ENCODE measurements at places on chromosomes 2 and 18.

DNA sequence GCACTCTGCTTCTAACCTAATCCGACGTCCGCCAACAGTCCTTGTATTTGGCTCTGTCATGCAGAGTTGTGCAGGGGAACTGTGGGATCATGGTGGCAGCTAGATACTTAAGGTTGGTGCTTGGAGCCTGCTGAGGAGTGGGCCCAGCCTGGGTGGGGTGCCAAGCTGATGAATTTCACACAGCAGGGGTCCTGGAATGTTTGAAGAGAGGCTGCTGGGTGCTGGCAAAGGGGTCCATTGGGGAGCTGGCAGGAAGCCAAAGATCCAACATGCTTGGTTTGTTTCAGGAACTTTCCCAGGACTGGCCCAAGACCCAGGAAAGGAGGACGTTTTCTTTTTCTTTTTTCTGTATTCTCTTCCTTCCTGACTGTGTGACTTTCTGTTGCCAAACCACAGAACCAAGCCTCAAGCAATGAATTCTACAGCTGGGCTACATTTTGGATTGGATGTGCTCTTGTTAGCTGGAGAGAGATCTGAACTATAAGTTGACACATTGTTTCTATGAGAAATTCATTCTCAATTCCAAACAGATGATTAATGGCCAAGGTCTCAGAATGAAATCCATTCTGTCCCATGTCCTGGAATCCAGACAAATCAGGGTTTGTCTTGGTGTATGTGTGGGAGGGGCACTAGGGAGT, 49.9 kb downstream of the DHRS9 start:
- DNase-seq = no peak

DNA sequence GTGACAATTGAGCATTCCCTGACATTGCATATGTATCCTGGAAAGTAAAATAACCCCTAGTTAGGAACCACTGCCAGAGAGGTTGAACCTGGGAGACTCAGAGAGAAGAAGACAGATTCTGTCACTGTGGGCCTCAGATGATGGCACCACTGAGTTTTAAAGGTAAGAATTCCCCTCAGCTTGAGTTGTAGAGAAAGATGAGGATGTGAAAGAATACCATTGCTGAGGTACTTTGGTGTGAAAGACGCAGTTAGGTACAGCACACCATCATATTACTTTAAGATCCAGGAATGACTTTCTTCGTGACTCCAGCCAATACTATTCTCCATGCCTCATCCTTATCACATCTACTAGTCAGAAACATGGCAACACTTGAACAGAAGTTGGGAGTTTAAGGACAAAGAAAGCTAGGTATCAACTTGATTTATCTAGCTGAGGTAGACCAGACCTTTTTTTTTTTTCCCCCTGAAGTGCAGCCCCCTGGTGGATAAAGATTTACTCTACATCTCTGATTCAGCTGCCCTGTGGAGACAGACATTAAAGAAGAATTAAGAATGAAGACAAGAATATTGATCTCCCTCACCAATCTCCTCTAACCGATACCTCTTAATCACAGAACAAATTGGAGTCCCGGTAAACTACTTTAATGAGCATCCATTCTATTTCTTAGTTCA, 630.5 kb upstream of the FANCL start:
- no peak for DNase-seq

- no peak for DNase-seq
Observed at GRCh38 chr2:153068052-153068451, 349.6 kb downstream of the ARL6IP6 start.

DNA sequence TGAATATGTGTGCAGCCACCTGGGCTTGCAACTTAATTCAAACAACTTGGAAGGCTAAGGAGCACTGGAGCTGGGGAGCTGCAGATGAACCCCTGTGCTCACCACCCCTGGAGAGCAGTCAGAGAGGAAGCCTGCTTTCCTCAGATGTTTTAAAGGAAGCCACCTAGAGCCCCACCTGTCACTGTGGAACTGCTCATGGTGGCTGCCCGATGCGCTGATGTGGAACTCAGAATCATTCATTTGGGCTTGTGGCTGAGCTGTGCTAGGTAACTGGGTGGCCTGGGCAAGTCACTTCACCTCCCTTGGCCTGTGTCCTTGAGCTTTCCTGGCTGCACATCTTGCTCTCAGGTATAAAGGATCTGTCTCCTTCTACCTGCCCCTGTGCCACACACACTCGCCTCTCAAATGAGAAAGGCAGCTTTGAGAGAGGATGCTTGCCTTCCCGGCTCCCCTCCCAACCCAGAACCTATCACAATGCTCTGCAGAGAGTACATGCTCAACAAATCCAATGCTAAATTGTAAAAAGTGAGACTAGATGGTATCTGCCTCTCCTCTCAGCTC, 41.3 kb downstream of the BCL11A start:
- DNase-seq = no peak

GRCh38 chr2:241673189-241673663, 13.4 kb downstream of the DTYMK start:
- DNase-seq = no peak

- DNase-seq = no peak
Observed at GRCh38 chr2:207352978-207353671, 176.6 kb upstream of the CREB1 start.

- no peak for DNase-seq
Observed at GRCh38 chr2:156986339-156986988, 271.0 kb upstream of the GALNT5 start.

- DNase-seq = no peak
Observed at GRCh38 chr18:26074246-26074645, 16.2 kb downstream of the SS18 start.

- DNase-seq = no peak
Observed at GRCh38 chr2:169975221-169975620, 148.0 kb downstream of the UBR3 start.

DNA sequence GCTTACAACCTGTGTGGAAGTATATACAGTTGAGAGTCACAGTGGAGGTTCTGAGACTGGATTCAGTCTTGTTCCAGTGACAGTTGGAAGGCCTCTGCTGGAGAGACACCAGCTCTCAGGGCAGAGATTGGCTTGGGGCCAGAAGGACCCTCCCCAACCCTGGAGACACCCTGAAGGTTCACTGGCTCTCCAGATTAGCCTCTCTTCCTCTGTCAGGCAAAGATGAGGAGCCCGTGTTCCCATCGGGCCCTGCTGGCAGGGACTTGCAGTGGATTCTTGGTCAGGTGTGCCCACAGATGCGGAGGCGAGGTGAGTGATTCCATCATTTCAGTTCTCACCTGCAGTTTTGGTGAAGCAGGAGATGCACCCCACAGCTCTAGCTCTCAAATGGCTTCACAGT, 78.6 kb downstream of the FAM210A start:
- no peak for DNase-seq

GRCh38 chr2:235690809-235691450, 197.1 kb downstream of the AGAP1 start:
- DNase-seq = no peak

DNA sequence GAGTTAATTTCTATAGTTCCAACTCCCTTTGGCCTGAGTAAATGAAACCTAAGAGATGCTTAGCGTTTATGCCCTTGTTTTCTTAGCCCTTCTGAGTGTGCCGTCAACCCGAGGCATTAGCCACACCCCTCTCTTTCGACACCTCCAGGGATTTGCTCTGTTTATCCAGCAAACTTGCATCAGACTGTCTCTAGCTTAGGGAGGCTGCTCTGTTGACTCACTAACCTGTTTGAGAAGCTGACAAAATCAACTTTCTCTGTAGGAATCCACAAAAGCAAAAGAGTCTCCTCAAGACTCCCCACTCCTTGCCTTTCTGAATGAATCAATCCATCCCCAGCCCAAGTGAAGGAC, 317.6 kb downstream of the TNS1 start:
- no peak for DNase-seq

- DNase-seq = no peak
Observed at GRCh38 chr2:120253021-120253882, 600 bp downstream of the RALB start.

DNA sequence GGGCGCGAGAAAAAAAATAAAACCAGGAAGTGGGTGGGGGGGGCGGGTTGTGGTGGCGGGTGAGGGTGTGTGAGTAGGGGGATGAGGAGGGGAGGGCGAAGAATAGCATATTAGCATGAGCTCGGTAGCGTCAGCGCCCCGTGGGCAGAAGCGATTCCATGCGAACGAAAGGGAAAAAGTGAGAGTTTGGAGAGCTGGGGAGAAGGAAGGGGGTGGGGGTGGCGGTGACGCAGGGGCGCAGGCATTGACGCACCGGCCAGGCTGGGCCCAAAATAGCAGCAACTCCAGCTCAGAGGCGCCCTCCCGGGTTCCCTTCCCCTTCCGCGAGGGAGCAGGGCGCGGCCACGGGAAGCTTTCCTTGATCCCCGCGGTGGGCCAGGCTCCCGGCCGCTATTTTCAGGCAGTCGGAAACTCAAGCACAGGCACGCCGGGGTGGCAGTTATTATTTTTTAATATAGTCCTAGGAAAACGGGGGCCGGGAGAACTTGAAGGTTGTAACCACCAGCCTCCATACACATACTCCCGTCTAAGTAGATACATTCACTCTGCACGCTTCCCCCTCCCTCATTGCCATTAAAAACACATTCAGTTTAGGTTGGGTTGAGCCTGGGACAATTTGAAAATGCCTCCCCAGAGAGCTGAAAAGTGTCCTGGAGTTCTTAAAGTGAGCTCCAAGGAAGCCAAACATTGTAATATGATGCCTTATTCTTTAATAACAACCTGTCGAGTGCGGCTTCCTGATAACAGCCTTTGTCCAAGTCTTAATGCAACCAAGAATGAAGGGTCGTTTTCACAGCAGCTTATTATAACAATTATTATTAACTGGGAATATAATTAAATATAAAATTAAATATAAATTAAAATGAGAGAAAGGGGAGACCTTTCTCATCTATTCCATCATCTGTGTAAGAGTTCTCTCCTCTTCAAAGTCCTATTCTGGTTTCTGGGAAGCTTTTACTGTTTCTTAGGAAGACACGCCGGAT, 2.3 kb upstream of the NR4A2 start:
- DNase-seq = no peak

DNA sequence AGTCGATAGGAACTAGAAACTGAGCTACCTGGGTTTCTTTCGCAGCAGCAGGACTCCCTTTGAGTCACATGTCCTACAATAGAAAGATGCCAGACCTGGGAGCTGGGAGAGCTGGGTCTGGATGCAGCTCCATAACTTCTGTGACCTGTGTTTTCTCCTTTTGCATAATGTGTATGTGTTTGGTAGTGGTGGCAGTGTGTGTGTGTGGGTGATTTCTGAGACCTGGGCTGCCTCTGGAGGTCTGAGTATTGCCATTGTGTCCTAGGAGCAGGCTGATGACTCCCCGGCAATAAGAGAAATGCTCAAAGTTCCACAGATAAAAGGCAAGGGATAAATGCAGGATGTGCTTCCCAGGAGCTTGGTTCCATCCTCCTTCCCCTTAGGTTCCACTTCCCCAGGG, 6.4 kb downstream of the WNT10A start:
- DNase-seq = no peak

DNA sequence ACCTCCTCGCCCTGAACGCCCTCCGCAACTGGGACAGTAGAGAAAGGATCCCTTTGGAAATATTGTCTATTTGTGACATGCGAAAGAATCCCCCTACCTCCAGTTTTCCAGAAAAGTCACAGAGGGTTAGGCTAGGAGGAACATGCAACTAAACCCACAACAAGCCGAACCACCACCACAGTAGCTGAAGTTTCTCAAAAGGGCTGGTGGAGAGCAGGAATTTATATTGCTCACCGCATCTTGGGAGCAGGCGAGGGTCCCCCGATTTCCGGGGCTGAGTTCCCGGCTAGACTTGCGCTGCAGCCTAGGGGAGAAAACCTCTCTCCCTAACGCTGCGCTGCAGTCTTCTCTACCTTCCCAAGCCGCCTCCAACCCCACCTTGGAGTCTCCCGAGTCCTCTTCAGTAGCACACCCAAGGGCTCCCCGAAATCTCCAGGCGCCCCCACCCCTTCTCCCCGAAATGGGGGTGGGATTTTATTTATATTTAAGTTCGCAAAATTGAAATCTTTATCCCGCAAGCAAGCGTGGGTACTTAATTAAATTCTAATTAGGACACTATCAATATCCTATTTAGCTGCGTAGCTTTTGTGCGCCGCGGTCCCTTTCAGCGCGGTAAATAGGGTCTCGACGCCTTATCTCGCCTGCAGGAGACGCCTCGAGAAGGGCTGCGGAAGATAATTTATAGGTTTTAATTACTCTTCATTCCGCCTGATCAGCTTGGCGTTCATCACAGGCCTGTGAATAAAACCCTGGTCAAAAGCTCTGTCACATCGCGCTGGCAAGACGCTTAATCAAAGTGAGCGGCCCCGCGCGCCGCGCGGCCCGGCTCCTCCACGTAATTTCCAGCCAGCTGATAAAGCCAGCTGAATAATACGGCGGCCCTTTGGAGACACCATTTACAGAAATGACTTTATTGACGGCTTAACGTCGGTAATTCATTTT, 2.0 kb upstream of the EN1 start:
- DNase-seq = no peak

GRCh38 chr2:134739879-134740301, 21.1 kb upstream of the TMEM163 start:
- no peak for DNase-seq

DNA sequence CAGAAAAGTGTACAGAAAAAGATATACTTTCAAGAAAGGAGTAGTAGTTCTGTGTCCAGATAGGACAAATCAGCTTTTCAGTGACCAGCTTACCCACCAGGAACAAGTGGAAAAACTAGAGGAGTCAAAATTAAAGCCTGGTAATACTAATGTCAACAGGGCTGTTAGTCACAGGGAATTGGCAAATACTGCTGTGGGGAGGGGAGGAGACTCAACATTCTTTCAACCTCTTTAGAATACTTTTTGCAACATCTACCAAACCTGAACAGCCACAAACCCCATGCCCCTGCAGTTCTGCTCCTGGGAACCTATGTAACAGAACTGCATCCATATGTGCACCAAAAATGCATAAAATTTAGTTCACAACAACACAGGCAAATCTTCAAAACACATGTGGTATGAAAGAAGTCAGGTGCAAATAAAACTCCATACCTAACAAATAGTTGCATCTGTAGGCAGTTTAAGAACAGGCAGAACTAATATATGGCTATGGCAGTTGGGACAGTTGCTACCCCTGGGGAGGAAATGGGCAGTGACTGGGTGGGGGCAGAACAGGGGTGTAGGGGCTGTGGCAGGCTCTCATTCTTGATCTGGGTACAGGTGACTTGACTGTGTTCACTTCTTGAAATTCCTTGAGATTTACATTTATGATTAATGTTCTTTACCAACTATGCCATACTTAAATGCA, 9.7 kb downstream of the CMPK2 start:
- no peak for DNase-seq

GRCh38 chr2:239081046-239081445, 233.2 kb downstream of the TWIST2 start:
- DNase-seq = no peak

- no peak for DNase-seq
Observed at GRCh38 chr18:12470382-12471075, 62.8 kb downstream of the PRELID3A start.

DNA sequence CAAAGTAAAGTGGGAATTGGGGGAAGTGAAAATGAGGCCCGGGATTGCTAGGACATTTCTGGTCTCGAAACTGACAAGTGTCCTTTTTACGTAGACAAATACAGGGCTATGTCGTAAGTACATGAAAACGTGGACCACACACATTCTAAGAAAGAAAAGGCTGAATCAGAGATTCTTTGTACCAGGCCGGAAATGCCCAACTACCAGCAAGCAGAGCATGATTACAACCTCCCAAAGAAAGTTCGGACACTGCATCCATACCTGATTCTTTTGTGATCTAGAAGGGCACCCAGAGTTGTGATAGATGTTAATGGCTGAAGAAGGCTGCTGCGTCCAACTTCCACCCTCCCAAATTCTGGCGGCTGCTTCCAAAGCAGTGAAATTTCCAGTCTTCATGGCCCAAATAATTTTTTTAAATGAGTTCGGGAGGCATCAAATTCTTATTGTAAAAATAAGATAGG, 1.7 kb downstream of the RBMS1 start:
- DNase-seq = no peak

All from CD4-positive, alpha-beta memory T cell (primary cell).